ENCODE measurements at places on chromosomes 7 and 10.

GRCh38 chr7:143363016-143363937 is 764 bp upstream of the FAM131B start:
- no peak for DNase-seq

- no peak for DNase-seq
These were observed 430.5 kb upstream of the KLF6 start for GRCh38 chr10:4215485-4215884.

DNA sequence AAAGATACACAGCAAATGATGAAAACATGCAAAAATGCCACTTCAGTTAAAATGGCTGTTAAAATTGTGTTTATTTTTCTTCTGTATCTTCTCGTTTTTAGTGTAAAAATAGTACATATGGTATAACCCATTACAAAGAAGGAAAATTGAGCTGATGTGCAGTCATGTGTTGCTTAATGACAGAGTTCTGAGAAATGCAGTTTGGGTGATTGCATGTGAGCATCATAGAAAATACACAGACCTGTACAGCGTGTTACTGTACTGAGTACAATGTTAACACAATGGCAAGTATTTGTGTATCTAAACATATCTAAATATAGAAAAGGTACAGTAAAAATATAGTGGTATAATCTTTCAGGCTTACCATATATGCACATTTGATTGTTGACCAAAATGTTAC is 7.3 kb downstream of the DMTF1 start:
- no peak for DNase-seq

DNA sequence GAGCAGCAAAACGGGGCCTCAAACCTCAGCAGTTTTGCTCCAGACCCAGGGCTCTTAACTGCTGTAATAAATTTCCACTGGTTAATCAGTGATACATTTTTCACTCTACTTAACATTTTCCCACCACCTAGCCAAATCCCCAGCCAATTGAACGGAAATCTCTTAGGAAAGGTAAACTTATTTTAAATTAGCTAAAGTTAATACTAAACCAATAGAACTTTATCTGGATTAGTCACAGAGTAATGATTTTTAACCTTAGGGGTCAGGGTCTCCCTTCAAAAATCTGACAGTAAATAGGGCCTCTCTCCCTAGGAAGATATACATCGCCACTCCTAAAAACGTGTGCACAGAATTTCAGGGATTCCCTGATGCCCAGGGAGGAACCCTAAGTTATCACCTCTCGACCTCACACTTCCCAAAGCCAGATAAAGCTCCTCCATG is 87.4 kb upstream of the KMT2E start:
- no peak for DNase-seq

- DNase-seq, result no peak
These were observed 74.9 kb upstream of the PCBD1 start for GRCh38 chr10:70963271-70963670.
